CD4-positive, alpha-beta T cell treated with Interleukin-10 for 1 hour (primary cell): ENCODE measurements at places on chromosomes 5 and 9.

- DNase-seq: no peak
These were observed 86.3 kb upstream of the IER5L start for GRCh38 chr9:129264388-129264787.

DNA sequence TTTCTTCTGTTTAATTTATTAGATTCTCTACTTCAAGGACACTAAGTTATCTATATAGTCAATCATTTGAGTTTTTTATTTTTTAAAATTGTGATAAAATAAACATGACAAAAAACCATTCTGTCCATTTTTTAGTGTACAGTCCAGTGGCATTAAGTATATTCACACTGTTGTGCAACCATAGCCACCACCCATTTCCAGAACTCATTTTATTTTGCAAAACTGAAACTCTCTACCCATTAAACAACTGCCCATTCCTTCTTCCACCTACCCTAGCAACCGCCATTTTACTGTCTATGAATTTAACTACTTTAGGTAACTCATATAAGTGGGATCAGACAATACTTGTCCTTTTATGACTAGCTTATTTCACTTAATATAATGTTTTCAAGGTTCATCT, 275.6 kb downstream of the SH3GL2 start:
- no peak for DNase-seq

DNA sequence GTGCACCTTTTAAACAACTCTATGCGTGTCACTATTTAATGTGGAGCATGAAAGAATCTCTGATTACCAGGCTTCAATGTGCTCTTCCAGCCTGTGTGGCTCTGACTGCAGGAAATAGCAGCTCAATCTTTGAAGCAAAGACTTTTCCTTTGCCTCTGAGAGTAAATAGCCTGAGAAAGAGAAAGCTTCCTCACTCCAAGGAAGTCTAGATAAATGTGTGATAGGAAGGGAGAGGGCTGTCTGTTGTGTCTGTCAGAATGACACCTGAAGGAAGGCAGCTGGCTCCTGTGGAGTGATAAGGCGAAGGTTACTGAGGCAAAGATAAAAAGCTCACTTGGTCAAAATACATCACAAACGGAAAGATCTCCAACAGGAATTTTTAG, 205.3 kb upstream of the HAPLN1 start:
- DNase-seq: no peak

GRCh38 chr5:13408616-13409015, 535.9 kb downstream of the DNAH5 start:
- DNase-seq: no peak

DNA sequence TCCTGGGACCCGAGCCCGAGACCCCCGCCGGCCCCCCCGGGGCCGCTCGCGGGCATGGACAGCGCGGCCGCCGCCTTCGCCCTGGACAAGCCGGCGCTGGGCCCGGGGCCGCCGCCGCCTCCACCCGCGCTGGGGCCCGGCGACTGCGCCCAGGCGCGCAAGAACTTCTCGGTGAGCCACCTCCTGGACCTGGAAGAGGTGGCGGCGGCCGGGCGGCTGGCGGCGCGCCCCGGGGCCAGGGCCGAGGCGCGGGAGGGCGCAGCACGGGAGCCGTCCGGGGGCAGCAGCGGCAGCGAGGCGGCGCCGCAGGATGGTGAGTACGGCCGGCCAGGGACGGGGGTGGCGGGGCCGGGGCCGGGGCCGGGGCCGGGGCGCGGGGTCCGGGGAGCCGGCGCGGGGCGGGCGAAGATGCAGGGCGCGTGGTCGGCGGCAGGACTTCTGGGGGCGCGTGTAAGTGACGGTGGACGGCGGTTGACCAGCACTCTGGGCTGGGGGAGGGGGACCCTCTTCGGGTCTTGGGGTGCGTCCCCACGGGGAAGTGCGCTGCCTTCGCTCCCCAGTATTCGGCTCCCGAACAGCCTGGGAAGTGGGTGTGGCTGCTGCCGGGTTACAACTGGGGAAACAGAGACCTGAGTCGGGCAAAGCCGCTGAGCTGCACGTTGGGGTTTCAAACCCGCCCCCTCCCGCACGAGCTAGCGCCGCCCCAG, 520 bp downstream of the PRRX2 start:
- no peak for DNase-seq

GRCh38 chr9:133882849-133883755, 109.0 kb downstream of the VAV2 start:
- no peak for DNase-seq

DNA sequence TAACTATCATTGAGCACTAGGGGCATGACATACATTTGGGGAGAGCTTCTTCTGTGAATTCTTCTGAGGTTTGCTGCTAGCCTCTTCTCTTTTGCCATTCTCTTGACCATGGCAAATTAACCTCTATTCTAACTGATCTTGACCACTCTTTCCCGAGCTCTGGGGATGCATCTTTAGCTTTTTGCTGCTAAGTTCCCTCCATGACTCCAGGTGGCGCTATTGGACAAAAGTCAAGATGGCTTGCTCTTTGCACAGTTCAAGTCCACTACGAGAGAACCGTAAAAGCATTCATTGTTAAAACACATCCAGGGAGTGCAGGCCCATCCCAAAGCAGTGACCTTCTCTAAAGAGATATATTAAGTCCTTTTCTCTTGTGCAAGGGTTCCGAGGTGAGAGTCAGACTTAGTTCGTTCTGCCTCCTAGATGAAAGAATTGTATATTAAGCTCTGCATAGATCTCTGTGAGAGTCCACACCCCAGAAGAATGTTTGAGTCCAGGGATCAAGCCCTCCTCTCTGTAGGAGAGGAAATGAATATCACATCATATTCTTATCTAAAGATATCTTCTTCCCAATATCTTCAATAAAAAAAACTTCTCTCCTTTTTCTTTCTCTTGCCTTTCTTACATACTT, 1152.9 kb upstream of the CDH6 start:
- DNase-seq: no peak

DNA sequence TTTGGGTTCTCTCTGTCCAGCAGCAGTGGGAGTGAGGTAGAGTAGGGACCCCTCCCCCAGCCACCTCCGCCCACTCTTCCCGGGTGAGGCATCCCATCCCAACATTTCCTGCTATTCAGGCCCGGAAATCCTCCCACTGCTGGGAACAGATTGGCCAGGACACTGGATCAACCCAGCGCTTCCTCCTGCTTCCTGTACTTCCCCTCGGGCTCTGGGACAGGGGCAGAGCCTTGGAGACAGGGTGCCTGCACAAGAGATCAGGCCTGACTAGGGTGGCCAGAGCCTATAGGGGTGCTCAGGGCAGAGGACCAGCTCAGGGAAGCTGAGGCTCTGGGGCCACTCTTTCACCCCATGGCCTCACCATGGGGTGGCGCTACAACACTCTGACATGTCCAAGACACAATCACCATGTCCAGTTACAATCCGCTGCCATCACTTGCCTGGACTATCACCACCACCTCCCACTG, 14.5 kb downstream of the SH2D3C start:
- no peak for DNase-seq
